ENCODE measurements at places on chromosomes 11 and 22.

- no peak for DNase-seq
These were observed 139.5 kb downstream of the COMMD9 start for GRCh38 chr11:36149538-36150242.

- DNase-seq = no peak
These were observed 894.2 kb downstream of the NTM start for GRCh38 chr11:132264616-132265015.

- no peak for DNase-seq
These were observed 163.4 kb upstream of the NECTIN1 start for GRCh38 chr11:119892311-119892808.

DNA sequence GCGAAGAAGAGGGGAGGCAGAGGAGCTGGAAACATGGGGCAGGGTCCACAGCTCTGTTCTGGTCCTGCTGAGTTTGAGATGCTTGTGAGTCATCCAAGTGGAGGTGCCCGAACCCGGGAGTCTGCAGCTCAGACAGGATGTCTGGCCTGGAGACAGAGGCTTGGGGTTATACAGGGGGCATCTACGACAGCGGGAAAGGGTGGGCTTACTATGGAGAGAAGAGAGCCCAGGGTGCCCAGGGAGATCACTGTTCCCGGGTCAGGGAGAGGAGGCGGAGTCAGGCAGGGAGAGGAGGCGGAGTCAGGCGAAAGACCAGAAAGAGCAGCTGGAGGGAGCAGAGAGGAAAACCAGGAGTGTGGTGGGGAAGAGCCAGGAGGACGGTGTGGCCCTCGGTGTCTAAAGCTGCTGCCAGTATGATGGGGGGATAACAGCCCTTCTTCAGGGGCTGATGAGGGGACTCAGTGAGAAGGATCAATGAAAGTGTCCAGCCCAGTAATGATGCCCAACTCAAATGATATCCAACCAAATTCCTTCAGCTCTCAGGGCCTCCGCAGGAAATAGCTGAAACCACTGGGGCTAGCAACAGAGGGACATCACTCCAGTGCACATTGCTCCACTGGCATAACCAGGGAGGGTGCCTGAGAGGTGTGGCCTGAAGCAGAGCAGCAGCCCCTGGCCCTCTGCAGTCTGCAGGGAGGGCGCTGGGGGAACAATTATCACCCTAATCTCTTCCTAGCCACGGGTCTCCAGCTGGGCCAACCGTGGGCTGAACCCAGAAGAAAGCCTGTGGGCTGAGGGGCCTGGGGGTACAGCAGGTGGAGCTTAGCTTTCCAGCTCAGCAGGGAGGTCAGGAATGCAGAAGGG lies 2.6 kb upstream of the LTBP3 start:
- peak; percentile 48 for DNase-seq

DNA sequence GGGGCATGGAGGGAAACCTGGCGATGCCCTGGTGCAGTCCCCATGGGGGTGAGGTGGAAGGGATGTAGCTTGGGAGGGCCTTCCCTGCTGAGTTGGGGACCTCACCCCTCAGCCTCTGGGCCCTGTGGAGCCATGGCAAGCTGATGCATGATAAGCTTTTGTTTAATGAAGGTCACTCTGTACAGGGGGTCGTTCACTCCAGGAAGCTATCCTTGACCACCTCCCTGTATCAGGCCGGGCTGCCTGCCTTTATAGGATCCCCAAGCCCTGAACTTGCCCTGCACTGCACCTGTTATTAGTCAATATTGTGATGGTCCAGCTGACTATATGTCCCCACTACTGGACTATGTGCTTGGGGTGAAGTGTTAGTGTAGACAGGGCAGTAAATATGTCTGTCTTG lies 49.7 kb upstream of the MYEOV start:
- no peak for DNase-seq

DNA sequence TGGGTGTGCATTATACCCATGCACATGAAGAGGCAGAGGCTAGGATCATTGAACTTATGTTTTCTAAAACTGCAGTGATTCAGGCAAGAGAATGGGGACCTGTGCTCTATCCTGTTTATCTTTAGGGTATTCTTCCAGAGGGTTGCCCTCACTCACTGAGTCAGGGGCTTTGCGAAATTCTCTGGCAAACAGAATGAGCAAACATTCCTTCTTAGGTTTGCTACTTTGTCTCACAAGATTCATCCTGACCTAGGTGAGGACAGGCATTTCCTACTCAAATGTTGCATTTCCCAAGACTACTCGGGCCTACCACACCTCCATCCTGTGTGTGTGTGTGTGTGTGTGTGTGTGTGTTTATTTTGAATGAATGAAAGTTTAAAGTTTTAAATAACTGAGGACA lies 2.7 kb upstream of the EIF3M start:
- no peak for DNase-seq

- DNase-seq = no peak
These were observed 28.7 kb downstream of the PDGFB start for GRCh38 chr22:39216143-39216490.

DNA sequence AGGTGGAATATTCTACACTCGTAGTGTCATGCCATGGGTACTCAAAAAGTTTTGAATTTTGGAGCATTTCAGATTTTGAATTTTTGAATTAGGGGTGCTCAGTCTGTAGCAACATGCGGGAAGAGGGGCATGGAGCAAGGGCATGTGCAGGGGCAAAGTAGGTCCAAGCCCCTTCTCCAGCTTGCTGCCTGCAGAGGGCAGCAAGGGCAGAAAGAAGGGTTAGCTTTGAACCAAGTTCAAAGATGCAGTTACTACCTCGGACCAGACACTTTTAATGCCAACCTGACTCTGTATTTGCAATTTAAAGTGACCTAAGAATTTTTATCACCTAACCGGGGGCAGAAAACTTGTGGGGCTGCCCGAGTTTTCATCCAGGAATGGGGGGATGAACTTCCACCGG lies 68.2 kb downstream of the CD82 start:
- no peak for DNase-seq

DNA sequence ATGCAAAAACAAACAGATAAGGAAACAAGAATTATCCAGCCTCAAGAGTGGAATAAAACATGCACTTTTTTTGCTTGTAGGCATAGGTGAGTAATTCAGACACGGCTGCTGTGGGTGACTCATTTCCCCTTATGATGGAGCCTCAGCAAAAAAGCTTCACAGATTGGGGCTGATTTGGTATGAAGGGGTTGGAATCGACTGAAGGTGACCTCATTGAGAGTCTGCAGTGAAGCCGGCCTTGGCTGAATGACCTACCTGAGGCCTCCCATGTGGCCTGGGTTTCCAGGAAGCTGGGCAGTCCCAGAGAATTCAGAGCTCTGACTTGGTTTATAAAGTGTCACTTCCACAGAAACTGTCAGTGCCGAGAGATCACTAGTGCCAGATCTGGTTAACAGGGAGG lies 34.2 kb upstream of the VPREB1 start:
- DNase-seq = no peak

GRCh38 chr22:19065298-19065859 lies 56.8 kb downstream of the DGCR2 start:
- DNase-seq = no peak

- no peak for DNase-seq
These were observed 6.9 kb downstream of the PMM1 start for GRCh38 chr22:41582694-41583093.

DNA sequence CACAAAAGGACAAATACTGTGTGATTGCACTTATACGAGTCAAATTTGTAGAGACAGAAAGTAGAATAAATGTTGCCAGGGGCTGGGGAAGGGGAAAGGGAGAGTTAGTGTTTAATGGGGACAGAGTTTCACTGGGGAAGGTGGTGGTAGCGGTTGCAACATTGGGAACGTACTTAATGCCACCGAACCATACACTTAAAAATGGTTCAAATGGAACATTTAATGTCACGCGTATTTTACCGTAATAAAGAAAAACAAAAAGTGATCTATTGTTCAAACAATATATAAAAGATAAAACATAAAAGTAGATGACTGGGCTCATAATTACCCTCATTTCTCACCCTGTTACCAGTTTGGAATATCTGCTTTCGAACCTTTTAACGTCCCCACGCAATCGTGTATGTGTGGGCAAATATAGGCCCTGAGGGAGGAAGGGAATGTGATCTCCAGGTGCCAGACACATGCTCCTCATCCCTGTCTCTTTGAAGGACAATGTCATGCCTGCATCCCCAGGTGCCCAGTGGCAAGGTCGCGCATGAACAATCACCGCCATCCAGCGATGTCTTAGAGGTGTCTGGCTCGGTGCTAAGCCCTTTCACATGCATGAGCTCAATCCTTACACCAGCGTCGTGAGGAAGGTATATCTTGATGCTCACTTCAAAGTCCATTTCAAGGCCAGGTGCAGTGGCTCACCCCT lies 35.3 kb downstream of the LIF start:
- DNase-seq = no peak

- no peak for DNase-seq
These were observed 173.9 kb upstream of the B3GAT1 start for GRCh38 chr11:134585666-134586610.

DNA sequence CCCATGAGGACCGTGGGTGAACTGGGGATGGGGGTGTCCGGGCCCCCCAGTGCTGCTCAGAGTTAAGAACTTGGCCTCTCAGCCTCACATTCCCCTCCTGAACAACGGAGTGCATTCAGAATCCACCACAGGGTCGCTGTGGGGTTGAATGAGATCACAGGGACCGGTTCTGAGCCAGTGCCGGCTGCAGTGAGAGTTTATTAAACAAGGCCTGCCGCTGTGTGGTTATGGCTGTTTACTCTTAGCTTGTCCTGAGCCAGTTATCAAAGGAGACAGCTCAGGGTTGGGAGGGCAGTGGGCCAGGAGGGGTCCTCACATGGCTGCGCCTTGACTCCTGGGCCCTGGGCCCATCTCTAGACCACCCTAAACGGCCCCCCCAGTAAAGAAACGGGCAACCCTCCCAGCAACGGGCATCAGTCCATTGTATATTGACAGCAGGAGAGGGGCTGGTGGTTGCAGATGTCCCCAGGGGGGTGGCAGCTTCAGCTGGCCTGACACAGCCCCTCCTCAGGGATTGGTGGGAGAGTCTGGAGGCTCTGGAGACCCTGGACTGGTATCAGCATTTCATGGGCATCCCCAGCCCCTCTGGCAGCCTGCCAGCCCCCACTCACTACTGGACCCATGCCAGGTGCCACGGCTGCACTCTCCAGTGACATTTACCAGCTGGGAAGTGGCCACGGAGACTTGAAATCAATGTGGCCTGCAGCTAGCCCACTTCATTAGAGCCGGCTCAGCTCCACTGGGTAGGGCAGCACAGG lies 15.1 kb upstream of the CABP7 start:
- DNase-seq = peak; percentile 73

Measured in hippocampal formation (tissue), 2 donors.